CD4-positive, alpha-beta T cell (primary cell): ENCODE measurements at places on chromosomes 1 and 21.

- DNase-seq = no peak
These were observed 281.7 kb upstream of the CXADR start for GRCh38 chr21:17231124-17231523.

GRCh38 chr1:175906370-175906769 lies 163.0 kb upstream of the TNR start:
- no peak for DNase-seq

- no peak for DNase-seq
These were observed 3.6 kb downstream of the LEPR start for GRCh38 chr1:65423884-65424572.

- DNase-seq = no peak
These were observed 408.4 kb upstream of the PTBP2 start for GRCh38 chr1:96313216-96313615.

DNA sequence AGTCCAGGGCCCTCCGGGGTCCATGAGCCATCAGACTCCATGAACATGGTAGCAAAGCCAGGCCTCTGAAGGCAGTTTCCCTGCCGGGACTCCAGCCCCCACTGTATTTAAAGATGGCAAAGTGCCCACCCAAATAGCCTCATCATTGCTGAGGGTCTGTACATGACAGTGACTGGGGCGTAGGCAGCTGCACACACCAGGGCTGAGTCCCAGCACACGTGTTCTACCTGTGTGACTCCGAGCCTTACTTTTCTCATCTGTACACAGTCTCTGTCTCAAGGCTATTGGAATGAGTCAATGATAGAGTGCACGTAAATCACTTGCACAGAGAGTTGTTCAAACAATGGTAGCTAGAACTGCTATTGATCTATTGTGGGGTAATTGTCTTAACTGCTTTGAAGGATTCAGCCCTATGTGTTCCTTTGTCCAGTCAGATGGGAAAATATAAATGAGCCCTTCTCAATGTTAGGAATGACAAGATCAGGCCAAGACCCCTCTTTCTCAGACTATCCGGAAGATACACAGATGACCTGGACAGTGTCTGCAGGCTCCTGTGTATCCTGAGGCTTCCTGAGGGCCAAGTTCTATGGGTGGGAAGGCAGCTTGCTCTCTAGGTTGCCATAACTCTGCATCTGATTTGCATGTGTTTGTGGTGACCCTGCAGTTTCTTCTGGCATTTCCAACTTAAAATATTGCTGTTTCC lies 48.9 kb downstream of the RASSF5 start:
- DNase-seq = peak; percentile 58

- no peak for DNase-seq
These were observed 20.6 kb upstream of the RCAN3 start for GRCh38 chr1:24481843-24482610.

DNA sequence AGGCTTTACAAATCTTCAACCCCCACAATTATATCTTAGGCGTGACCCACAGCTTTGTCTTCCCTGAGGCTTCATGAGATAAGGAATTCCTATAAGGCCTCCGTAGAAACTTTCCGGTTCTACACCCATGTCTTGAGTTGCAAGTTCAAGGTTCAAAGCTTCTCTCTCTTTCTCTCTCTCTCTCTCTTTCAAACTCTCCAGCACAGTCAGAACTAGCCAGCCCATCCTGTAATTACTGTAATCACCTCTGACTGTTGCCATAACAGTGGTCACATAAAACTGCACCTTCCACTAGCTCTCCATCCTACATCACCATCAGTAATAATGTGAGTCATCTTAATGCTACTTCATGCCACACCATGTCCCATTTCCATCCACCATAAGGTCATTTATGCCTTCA lies 90.0 kb upstream of the NFASC start:
- no peak for DNase-seq

GRCh38 chr1:187959062-187959461 lies 1130.3 kb downstream of the PLA2G4A start:
- DNase-seq = no peak

- DNase-seq = no peak
These were observed 7.6 kb upstream of the RXRG start for GRCh38 chr1:165452336-165453130.

GRCh38 chr1:33763406-33763805 lies 100.5 kb upstream of the HMGB4 start:
- DNase-seq = no peak

DNA sequence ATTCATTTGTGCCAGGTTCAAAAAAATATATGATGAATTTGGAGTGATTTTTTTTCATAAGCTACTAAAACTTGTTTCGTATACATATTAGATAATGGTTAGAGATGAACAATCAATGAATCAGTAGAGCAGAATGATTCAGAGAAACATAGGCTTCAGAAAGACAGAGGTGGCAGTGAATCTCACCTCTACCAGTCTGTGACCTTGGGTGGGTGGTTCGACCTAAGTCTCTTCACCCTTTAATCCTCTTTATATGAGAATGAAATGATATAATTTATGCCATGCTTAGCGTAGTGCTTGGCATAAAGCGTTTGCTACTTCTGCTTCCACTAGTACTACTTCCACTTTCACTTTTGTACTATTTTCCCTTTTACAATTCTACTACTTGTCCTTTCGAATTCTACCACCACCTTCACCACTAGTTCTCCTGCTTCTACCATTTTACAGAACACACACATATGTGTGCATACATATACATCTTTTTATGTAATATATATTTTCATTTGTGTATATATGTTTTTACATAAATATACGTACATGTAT lies 45.1 kb downstream of the FYB2 start:
- no peak for DNase-seq

DNA sequence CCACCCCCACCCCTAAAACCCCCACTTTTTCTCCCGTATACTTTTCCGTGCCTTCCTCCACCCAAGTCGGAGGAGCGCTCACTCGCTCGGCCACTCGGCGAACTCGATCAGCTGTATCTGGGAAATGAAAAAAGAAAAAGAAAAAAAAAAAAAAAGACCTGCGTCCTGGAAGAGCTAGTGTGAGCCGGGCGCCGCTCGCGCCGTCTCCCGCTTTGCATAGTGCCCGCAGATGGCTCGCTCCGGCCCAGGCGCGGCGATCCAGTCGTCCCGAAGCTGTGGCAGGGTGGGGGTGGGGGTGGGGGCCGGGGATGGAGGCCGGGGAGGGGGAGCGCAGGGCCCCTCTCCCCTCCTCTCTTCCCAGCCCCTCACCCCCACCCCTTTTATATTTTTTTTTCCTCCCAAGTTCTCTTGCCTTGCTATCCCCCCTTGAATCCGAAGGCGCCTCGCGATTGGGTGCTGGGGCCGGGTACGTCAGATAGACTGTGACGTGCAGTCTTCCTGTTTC lies 299 bp upstream of the PROX1 start:
- no peak for DNase-seq

GRCh38 chr1:44608141-44608540 lies 66.1 kb downstream of the TMEM53 start:
- DNase-seq = no peak

DNA sequence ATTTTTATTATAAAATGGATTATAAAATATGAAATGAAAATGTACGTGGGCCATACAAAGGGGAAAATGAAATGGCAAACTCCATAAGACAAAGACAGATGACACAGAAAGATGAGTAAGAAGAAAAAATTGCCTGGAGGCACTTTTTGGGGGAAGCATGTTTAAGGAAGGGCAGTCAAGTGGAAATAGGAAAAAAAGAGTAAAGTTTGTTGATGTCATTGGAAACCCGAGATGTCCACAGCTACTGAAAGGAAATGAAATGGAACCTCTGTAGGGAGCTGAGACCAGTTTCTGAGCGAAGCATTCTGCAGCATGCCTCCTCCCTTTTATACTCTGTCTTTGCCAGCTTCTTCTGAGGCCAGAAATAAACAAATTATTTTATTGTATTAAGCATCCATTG lies 203.4 kb upstream of the UBE2U start:
- DNase-seq = no peak

DNA sequence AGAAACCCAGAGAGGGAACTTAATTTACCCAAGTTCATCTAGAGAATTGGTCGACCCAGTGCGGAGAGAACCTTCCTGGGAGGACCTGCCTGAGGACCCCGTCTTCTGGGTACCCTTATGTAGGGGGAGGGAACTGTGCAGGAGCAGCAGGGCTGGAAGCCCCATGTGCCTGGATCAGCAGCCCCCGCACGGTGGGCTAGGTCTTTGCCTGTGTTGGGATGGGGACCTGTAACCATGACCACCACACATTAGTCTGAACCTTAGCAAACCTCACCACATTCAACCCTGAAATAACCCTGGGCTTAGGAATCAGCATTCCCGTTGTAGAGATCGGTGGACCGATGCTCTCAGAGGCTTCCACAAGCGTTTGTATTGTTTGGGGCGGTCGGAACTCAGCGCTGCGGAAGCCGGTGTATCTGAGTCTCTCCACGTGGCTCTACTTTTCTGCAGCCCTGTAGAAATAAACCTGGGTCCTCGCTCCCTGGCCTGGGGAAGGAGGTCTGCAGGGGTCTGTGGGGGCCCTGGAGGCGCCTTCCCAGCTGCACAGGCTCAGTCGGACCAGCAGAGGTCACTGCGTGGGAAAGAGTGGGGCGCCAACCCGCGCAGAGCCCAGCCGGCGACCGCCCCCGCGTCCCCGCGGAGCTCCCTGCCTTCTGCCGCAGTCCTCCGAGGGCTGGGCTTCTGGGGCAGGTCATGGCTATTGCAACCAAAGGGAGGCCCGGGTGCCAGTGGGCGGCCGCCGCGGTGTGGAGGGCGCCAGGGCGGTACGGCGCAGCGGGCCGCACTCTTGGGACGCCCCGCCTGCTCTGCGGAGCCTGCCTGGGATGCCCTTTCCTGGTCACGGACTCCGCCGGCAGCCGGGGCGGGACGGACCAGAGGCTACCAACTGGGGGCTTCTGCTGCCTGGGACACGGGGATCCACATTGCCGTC lies 36.2 kb upstream of the KCNA10 start:
- DNase-seq = peak; percentile 77

DNA sequence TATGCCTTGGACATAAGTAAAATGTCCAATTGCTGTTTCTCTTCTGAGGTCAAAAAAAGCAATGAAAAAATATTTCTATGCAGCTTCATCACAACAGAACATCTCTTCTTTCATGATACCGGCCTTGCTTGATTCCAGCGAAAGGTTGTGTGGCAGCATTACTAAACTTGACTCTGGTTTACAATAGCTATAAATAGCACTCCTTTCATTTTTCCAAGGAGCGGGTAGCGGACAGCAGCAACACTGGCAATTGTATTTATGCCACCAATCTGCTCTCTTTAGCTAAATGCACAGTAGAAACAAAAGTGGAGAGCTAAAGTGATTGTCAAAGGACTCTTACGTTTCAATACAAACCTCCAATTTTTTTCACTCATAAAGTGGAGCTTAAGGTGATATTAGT lies 7.5 kb upstream of the DAB1 start:
- no peak for DNase-seq

DNA sequence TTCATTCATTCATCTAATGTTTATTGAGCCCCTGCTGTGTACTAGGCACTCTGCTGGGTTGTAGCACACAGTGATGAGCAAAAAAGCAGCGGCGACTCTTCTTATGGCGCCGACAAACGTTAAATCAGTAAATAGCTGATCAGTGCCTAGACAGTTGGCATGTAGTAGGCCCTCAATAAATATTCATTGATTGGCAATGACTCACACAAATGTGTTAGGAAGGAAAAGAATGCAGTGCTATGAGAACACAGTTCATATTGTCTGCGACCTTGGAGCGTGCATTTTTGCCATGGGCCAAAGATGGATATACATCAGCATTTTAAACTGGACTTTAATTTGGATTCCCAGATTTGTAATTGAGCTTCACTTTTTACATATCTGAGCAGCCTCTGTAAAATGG lies 52.0 kb downstream of the PRDM2 start:
- DNase-seq = no peak

DNA sequence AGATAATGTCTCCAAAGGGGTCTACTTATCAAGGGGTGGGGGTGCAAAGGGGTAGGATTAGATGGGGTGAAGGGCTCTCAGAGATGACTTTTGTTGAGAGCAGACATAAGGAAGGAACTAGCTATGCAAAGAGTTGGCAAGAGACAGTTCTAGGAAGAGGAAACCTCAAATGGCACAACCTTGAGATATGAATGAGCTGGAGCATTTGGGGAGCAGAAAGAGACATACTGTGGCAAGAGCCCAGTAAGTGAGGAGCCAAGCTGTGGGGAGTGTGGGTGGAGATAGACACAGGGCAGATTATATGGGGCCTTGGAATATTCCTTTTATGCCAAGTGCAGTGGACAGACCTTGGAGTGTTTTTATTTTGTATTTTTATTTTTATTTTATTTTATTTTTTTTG lies 84.8 kb upstream of the BTG3 start:
- no peak for DNase-seq

GRCh38 chr21:31142600-31142999 lies 104.3 kb upstream of the KRTAP19-8 start:
- DNase-seq = peak; percentile 26

DNA sequence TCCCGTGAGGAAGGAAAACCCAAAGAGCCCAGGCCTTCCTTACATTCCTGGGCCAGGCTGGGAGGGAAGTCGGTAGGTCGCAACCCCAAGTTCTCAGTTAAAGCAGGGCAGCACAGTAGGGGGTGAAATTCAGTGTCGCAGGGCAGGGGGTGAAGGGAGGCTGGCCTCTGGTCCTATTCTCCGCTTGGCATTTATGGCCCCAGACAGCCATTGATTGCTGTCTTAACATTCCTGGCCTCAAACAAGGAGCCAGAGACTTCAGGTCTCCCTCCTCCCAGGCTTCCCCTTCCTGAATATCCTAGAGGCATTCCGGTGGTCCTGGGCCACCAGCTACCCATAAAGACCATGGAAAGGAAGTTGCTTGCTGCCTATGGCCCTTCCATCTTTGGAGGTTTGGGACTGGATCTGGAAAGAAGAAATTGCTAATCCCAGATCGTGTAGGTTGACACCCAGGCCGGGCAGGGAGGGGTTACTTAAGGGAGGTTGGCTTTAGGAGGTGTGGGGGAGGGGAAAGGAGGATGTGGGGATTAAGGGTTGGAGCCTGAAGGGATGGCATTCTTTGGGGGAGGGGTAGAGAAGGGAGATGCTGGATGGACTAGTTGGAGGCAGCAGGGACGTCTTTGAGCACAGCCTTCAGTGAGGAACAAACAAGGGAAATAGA lies 1.7 kb downstream of the LIN28A start:
- DNase-seq = no peak

- no peak for DNase-seq
These were observed 32.9 kb downstream of the IFI44 start for GRCh38 chr1:78682496-78682895.

- no peak for DNase-seq
These were observed 303.6 kb downstream of the USH2A start for GRCh38 chr1:216119600-216119999.

DNA sequence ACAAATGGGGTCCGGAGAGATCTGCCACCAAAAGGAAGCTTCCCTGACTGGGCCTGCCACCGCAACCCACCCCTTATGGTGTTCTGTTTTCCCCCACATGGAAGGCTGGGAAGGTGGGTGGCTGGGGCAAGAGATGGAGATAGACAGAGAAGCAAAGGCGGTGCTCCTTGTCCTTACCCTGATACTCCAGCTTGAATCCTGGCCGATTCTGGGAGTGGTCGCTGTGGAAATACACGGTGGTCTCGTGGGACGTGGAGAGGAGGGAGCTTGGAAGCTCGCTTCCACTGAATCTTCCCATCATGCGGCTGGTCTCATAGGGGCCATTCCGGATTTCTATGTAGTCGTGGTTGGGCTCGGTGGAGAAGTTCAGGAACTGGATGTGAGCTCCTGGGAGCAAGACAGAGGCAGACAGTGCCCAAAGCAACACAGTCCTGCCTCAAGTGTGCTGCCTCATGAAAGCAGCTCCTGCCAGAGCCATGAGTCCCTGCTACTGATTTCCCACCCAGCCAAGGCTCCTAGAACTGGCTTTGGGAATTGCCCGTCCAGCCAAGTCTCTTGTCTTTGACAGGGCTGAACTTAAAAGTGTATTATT lies 138.5 kb downstream of the ZSCAN20 start:
- DNase-seq = no peak

- no peak for DNase-seq
These were observed 10.7 kb upstream of the XKR8 start for GRCh38 chr1:27949027-27949426.
